ENCODE measurements at places on chromosomes 2 and 18.

GRCh38 chr2:46843316-46843715, 72.3 kb downstream of the MCFD2 start:
- DNase-seq, result no peak

GRCh38 chr18:52219102-52219501, 120.9 kb upstream of the DCC start:
- no peak for DNase-seq

DNA sequence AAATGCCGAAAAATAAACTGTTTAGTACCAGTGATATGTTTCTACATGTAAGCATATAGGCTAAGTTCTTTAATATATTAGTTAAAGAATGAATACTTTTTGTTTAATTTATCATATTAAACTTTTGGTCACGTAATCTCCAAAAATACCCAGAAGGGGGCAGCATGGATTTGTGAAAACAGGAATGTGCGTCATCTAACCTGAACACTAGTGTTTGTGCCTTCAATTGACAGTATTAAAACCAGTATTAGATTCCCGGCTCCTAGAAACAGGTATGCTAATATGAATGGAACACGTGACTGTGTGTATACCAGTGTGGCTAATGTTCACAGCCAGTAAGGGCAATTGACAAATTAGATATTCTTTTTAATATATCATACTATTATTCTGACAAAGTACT, 51.8 kb downstream of the WDR7 start:
- no peak for DNase-seq

GRCh38 chr18:9516437-9517064, 41.2 kb downstream of the RALBP1 start:
- no peak for DNase-seq

GRCh38 chr18:77528872-77529271, 279.2 kb downstream of the GALR1 start:
- no peak for DNase-seq

GRCh38 chr2:219736209-219736608, 108.8 kb downstream of the SLC4A3 start:
- no peak for DNase-seq

DNA sequence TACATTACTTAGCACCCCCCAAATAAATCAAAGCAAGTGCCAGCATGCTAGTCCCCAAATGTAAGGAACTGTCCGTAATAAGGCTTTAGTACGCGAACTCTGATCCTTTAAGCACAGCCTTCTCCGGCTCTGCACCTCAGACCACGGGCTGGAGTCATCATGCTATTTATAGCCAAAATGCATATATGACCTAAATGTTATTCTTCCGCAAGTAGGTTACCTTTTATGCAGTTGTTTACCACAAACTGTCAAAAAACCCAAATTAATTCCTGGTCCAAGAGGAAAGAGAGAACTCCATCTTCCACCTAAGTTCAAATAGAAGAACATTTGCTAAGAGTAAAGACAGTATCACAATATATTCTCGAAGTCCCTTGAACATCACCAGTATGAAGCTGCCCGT, 42.7 kb downstream of the ZNF516 start:
- no peak for DNase-seq

GRCh38 chr18:28408528-28408927, 231.6 kb upstream of the CDH2 start:
- no peak for DNase-seq

DNA sequence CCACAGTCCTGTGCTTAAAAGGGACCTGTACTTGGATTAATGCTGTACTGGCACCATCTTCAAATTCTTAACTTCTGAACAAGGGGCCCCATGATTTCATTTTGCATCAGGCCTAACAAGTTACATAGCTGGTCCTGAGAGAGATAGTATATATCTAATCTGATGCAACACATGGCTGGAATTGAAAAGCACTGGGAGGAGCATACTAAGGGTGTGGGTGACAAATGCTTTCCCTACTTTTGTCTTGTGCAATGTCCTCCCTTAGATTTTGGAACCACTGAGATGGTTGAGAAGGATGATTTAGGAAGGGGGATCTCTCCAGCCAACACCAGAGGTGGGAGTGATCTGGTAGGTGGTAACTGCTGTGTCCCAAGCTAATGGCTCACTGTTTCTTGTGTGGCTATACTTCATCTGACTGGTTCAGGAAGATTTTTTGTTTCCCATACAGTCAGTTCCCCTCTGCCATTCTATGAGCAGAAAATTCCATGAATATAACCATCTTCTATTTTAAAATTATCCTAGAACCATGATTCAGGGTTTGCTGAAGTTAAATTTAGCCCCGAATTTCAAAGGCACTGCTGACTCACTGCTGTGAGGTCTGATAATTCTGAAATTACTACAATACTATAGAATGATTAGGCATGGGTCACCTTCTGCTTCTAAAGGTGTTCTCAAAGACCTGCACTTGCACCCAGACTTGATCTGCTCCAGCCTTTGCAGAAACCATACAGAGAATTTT, 108.3 kb upstream of the NCKAP5 start:
- no peak for DNase-seq

GRCh38 chr2:233469261-233470010, 97.1 kb downstream of the USP40 start:
- DNase-seq, result no peak

GRCh38 chr2:39379643-39380524, 57.2 kb downstream of the MAP4K3 start:
- DNase-seq, result no peak

- no peak for DNase-seq
Measured at GRCh38 chr2:181411105-181411849, 45.9 kb upstream of the ITGA4 start.

- no peak for DNase-seq
Measured at GRCh38 chr2:180519276-180519675, 461.1 kb upstream of the UBE2E3 start.

- DNase-seq, result no peak
Measured at GRCh38 chr18:22977847-22978701, 44.9 kb downstream of the RBBP8 start.

GRCh38 chr2:29455200-29455860, 340.1 kb downstream of the CLIP4 start:
- no peak for DNase-seq

DNA sequence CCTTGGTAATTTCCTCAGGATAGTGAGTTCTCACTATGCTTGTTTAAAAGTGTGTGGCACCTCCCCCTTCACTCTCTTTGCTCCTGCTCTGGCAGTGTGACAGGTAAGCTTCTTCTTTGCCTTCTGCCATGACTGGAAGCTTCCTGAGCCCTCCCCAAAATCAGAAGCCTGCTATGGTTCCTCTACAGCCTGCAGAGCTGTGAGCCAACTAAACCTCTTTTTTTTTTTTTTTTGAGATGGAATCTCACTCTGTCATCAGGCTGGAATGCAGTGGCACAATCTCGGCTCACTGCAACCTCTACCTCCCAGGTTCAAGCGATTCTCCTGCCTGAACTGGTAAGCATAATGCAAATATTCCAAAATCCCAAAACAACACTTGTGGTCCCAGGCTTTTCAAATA, 80.0 kb downstream of the SOWAHC start:
- no peak for DNase-seq

GRCh38 chr2:26970928-26971627, 641 bp downstream of the MAPRE3 start:
- no peak for DNase-seq

DNA sequence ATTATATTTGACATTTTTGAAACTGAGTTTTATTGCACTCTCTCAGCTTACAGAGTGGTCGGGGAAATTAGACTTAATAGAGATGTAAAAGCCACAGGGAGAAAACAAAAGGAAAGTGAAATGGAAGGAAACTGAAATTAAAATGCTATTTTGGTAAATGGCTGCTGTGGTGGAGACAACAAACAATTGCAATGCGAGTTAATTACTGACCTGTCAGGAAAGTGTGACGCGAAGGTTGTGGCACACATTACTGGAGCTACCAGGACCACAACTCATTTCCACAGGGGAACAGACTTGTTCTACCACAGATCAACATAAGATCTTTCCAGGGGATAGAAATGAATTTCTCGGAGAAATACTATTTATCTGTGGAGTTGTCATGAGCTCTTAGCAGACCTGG, 19.5 kb downstream of the ARHGAP15 start:
- DNase-seq, result no peak

DNA sequence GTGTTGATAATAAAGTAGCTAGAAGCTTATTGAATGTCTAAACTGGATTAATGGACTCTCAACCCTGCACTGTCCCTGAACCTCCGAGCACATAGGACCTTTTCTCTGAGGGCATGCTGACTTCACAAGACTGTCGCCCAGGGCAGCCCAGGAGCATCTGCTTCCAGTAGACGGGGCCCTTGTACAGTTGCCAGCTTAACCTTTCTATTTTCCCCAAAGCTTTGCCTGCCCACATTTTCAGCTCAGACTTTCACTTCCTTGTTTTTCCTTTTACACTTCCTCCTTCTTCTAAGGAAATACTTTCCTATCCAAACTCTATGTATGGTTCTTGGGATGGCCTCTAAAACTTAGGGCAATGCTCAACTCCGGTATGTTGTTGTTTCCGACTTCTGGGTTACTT, 1.3 kb downstream of the VWA3B start:
- DNase-seq, result no peak

GRCh38 chr18:59395226-59396175, 36.4 kb upstream of the LMAN1 start:
- DNase-seq, result no peak

DNA sequence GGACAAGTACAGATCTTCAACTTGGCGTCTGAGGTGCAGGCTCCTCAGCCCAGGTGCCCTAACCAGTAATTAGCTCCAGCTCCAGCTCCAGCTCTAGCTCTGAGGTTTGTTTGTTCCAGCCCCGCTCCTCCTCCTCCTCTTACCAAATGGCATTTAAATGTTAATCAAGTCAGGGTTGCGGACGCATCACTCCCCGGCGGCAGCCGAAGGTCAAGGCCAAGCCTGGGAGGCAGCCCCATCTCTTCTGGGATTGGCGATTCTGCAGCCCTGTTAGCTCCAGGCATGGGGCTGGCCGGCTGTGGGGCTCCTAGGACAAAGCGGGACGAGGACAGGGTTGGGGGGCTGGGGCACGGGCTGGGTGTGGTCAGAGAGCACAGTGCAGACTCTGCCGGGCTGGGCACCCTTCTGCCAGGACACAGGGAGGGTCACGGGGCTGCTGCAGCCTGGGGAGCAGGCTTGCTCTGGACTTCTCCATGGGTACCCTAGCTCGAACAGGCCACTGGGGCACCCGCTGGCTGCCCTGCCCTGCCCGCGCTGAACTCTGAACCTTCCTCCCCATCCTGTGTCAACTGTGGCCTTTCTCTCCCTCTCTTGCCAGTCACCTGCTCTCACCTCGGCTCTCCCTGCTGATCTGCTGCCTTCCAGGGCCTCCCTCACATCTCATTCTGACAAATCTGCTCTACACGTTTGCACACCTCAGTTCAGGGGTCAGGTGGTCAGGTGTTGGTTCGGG, 203.3 kb downstream of the CELF4 start:
- DNase-seq, result no peak

DNA sequence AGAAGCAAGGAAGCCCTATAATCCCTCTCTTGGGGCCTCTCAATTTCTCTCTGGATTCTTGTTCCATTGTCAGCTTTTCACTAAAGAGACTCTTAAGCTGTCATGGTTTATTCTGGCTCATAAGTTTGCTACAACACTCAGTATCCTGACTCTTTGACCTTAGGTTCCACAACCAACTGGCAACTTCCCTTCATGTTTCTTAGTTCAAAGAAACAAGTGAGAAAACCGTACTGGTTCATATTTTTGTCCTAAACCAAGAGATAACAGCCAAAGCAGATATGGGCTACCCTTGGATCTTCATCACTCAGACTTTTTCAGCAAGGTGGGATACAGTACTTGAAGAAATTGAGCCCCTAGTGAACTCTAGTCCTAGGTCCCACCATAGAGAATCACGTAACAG, 109.9 kb upstream of the CRIM1 start:
- no peak for DNase-seq

DNA sequence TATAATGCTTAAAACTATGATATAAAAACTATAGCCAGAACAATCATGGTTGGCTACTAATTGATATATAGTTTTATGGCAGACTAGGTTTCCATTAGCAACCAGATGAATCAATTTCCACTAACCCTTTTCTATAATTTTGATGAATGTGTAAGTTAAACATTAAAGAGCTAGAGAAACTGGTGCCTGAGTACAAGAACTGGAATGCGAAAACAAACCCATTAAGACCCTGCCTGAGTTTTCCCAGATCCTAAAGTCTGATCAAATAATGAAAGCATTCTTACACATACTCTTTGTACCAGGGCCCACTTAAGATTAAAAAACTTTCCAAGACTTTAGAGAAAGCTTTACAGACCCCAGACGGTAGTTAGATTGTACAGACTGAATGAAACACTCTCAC, 21.3 kb downstream of the MRPL19 start:
- no peak for DNase-seq

- no peak for DNase-seq
Measured at GRCh38 chr2:120673571-120674061, 62.1 kb upstream of the GLI2 start.

DNA sequence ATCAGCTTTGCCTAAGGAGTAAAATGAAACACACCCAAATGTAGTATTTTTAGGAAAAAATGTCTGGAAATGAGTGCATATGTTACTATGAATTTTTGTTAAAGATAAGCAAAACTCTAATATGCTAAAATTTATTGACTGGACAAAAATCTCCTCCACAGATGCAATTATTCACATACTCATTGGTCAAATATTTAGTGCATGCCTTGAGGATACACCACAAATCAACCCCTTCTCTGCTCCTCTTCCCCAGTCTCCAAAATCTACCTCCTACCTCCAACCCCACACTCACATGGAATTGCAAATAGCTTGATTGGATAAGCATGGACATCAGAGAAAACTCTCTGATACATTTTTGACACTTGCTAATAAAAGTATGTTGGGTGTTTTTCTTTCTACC, 95.6 kb upstream of the CDC42EP3 start:
- DNase-seq, result no peak

- no peak for DNase-seq
Measured at GRCh38 chr2:199861132-199861774, 10.3 kb upstream of the FTCDNL1 start.

DNA sequence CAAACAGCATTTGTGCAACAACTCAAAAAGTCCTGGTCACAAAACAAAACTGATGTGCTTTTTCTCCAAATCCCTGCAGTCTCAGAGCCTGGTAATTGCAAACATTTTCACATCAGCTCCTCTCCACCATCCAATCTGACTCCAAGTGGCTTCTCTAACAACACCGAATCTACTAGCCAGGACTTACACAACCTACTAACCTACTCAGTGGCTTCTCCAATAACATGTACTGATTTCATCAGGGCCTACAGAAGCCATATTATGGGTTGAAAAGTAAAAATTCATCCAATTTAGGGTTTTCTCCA, 104.3 kb downstream of the COLEC12 start:
- no peak for DNase-seq

DNA sequence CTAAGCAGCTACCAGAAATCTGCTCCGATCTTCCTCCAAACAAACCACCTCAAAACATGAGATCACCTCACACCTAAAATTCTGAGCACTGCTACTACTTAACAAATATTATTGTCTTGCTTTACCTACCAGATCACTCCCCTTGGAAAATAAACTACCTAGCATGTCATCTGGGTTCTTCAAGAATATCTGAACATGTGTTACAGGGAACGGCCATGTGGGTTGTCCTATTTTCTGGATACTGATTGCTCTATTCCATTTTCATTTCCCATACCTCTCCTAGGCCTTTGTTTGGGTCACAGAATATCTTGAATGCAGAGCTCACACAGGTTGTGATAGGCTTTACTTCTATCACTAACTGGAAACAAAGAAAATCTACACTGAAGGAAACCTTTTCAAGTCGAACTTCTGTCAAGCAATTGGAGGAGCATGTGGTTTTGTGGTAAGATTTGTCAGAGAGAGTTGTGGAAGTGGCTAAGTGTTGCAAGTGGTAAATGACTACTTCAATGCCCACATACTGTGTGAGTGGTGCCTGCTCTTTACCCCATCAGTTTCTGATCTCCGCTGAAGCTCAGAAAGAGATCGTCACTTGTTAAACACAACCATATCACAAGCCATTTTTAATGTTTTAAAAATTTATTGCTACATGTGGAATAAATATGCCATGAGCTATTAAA, 739.1 kb upstream of the ZEB2 start:
- DNase-seq, result no peak
